Stromal cell of bone marrow (primary cell): ENCODE measurements at places on chromosomes 11 and 22.
A peak's percentile ranks its signal among the peaks of the same experiment; 100 is the strongest.

- no peak for DNase-seq
These were observed 12.0 kb upstream of the SESN3 start for GRCh38 chr11:95242845-95243605.

DNA sequence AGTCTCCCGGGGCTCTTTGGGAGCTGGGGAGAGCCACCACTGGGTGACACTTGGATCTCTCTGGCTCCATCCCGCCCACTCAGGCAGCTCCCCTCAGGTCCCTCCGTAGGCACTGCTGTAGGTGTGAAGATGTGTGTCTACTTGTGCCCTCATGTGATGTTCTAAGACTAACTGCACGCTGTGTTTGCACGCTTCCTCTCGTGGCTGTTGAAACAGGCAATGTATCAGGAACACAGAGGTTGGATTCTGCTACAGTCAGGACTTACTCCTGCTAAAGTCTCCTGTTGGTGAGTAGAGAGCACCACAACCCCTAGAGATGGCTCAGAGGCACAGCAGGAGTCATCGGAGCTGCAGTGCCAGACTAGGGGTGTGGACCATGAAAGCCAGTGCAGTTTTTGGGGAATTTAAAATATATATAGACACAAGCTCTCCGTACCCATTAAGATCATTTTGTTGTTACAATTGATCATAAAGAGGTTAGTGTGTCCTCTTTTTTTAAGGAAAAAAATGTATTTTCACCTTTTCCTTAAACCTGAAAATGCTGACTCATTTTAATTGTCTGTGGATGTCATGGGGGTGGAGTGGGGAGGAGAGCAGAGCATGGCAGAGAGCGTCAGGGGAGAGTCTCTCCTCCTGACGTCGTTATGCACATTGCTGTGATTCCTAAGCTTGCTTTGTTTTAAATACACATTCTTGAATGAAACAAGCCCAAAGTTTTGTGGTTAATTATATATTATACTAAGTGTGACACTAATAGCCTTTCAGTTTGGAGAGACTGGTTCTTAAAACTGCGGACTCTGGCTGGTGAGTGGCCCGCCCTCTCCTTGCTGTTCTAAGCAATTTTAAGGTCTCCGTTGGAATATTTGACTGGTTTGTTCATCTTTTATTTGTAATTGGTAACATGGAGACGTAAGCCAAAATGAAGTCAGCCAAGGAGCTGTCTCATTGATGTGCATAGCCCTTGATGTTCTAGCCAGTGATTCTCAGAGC lies 16.2 kb upstream of the CTTN start:
- peak; percentile 48 for DNase-seq

DNA sequence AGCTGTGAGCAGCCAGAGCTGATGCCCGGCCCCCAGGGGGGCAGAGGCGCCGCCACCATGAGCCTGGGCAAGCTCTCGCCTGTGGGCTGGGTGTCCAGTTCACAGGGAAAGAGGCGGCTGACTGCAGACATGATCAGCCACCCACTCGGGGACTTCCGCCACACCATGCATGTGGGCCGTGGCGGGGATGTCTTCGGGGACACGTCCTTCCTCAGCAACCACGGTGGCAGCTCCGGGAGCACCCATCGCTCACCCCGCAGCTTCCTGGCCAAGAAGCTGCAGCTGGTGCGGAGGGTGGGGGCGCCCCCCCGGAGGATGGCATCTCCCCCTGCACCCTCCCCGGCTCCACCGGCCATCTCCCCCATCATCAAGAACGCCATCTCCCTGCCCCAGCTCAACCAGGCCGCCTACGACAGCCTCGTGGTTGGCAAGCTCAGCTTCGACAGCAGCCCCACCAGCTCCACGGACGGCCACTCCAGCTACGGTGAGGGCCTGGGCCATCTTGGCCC lies 6.1 kb downstream of the CDC42EP1 start:
- no peak for DNase-seq

- no peak for DNase-seq
These were observed 303.9 kb downstream of the ETS1 start for GRCh38 chr11:128283451-128283850.

- peak; percentile 7 for DNase-seq
These were observed 615.4 kb upstream of the B3GAT1 start for GRCh38 chr11:135027461-135027860.

- DNase-seq = no peak
These were observed 6.4 kb downstream of the FGF19 start for GRCh38 chr11:69697469-69697843.
